ENCODE measurements at places on chromosomes 5 and 9.

GRCh38 chr9:119060629-119061385 is 308.4 kb downstream of the BRINP1 start:
- DNase-seq: no peak

DNA sequence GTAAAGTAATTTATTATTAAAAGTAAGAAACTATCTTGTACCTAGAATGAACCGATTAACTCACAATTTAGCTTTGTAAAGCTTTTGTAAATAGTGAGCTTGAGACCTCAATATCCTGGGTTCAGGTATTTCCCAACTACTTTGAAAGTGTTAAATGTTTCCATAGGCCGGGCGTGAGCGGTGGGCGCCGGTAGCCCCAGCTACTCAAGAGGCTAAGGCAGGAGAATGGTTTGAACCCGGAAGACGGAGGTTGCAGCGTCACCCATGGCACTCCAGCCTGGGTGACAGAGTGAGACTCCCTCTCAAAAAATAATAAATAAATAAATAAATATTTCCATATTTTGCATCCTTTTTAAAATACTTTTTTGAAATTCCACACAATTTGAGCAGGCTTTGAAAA is 1.5 kb upstream of the ANKH start:
- no peak for DNase-seq

- no peak for DNase-seq
These were observed 278.4 kb downstream of the RASEF start for GRCh38 chr9:82784589-82784988.

DNA sequence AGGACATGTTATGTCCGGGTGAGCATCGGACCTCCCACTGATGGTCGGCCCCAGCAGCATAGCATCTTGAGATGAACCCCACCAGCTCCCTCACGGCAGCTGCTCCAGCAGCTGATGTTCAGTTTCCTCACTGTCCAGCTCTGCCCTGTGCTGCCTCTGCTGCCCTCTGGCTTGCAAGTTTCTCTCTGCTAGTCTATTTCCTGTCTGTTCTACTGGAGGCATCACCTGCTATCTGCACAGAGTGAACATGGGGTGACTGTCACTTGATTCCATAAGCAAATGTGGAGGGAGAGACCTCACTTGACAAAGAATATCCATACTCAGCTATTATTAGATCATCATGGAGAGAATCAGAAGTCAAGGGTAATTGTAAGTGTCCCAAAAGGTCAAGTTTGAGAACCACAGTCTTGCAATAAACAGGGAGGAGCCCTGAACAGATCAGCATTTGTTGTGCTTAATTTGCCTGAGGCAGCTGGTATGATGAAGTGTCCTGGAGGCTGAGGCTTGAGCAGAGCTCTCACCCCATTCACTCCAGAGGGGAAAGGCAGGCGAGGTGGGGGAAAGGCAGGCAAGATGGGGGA is 702.8 kb downstream of the SEMA5A start:
- no peak for DNase-seq

DNA sequence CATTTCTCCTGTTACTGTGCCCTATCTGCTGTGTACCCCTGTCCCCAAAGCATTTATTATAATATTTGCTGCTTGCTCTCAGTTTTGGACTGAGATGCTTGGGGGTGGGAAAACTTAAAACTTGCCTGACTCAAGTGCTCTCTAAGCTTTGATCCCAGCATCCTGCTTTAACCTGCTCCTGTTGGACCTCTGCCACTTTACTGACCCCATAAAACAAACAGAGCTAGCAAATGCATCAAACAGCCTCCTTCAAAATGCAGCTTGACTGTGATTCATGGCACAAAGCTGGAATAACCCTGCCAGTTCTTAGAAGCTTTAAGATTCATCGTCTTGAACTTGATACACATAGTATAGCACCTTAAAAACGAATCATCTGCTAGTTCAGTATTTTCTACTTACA is 212.5 kb downstream of the DEPDC1B start:
- DNase-seq: no peak

DNA sequence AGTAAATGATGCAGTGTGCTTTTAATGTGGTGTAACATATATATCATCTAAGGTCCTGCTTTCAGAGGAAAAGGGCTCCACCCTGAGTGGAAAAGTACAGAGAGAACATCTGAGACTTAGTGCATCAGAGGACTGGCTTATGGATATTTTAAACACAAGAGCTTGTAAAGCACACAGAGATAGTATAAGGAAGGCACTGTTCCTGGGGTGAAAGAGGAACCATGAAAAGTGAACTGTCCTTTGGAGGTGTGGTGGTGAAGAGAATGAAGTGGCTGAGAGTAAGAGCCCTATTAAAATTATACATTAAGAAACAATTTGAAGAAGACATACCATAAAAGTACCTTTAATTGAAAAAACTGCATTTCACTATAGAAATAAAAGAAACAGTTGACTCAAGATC is 68.9 kb downstream of the CSF2 start:
- DNase-seq: no peak

DNA sequence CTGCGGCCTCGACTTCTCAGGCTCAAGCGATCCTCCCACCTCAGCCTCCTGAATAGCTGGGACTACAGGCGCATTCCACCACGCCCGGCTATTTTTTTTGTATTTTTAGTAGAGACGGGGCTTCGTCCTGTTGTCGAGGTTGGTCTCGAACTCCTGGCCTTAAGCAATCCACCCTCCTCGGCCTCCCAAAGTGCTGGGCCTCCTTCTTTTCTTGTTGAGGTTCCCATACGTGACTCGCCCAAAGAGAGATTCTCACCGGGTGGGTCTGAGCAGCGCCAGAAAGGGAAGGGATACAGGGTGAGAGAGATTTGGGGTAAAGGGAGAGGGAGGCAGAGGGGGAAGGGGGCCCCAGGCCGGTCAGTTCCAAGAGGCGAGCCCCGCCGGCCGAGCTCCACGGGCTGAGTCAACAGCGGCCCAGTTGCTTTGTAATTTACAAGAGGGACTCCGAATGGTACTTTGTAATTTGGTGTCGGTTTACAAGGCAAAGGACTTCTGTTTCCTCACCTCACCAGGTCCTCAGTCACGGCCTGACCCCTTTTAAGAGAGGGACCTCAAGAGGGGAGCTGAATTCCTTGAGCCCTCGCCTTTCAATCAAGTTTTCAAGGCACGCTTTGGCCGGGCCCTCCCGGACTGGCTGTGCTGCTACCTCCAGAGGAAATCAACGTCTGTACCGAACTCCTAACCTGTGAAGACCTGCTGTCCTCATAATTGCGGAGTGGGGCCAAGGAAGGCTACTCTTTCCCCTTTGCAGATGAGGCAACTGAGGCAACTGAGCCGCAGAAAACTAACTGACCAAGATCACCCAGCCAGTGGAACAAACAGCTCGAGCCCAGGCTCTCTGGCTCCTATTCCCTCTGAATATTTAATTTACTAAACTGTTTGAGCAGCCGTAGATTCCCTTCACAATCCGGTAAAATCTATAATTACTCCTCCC is 3.3 kb upstream of the DMRT2 start:
- no peak for DNase-seq

DNA sequence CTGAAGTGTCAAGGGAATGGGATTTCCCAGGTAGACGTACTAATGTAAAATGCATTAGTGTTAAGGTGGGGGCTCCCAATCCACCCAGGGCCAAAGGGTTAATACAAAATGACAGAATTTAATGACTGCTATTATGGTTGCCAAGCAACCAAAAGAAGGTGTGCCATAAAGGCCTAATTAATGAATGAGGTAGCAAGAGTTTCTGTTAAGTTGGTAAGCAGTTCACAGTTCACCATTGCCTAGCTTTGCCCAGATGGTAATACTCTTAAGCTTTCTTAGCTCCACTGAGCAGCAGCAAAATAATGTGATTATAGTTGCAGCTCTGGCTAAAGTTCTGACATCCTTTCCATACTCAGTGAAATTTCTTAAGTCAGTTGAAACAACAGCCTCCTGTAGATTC is 211.7 kb downstream of the DENND1A start:
- no peak for DNase-seq

DNA sequence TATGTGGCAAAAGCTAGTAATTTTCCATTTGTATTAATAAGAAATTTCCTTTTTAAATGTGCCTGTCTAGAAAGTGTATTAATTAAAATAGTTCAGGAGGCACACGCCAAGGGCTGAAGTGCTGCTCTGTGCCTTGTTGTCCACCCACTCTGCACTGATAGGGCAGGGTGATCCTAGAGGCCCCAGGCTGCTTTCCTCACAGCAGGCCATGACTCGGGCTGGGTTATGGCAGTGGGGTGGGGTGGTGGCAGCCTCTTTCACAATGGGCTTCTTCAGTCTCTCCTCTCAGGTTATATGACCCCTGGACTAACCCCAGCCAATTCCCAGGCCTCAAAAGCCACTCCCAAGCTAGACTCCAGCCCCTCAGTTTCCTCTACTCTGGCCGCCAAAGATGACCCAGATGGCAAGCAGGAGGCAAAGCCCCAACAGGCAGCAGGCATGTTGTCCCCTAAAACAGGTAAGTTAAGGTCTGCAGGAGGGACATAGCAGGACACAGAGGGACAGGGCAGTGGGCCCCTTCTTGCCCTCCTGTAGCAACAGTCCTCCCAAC is 19.5 kb downstream of the CD74 start:
- no peak for DNase-seq

DNA sequence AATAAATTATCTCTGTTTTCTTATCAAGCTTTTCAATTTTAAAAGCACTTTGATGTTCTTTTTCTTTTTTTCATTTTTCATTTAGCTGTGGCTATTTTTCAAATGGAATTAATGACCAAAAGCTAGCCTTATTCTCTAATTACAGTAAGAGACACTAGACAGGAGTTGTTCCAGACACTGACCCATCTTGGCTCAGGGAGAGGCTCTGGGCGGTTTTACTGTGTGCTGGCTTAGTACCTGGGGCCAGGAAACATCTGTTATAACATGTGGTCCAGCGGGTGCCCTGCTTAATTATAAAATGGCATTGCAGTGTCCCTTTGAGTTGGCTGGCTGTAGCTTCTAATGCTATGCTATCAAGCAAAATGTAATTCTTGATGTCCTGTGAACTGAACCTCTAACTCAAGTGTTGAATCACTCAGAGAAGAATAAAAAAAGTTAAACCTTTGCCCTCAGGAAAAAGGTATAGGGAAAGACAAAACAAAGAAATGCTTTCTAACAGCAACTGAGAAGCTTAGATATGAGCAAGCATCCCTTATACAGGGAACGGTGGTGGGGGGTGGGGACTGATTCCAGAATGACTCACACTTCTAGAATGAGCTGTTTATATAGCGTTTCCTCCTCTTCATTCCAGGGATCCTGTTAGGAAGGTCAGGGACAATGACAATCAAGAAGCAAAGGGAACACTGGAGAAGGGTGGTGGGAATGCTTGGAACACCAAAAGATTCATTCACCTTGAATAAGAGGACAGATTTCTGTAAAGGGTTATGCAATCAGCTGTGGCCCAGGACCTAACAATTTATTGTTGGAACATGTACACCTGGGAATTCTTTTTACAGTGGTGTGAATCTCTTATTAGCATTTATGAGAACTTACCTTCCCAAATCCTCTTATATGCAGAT is 58.7 kb upstream of the NFIB start:
- no peak for DNase-seq

- DNase-seq: no peak
These were observed 14.6 kb upstream of the CFAP95 start for GRCh38 chr9:69805962-69806515.

GRCh38 chr9:89532478-89532877 is 34.6 kb upstream of the SEMA4D start:
- no peak for DNase-seq

GRCh38 chr9:134379831-134380365 is 53.6 kb downstream of the RXRA start:
- DNase-seq: no peak

DNA sequence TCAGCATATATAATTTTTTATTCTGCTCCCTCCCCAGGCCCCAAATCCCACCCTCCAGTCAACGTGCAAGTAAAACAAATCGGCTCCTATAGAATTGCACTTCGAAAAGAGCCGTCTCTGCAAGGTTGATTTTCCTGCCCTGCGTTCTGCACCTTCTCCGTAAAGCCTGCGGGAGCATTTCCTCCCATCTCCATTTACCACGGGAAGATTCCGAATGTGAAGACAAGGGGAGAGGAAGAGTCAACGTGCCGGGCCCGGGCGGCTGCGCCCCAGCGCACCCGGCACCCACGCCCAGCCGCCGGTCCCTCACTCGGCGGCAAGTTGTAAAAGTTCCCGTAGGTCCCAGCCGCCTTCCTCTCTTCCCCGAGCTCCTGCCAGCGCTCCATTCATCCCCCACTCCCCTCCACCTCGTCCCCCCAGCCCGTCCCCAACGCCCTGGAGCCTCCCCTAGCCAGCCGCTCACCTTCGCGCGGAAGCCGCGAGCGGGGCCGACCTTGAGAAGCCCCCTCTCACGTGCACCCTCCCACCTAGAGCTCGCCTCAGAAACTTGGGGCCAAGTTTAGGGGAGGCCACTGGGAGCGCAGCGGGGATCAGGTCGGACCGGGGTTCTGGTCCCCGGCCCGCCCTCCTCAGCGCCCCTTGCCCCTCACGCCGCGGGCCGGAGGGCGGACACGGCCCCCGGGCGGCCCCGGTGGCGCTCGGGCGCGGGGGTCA is 431 bp downstream of the BNC2 start:
- no peak for DNase-seq

GRCh38 chr9:111910428-111910827 is 13.8 kb downstream of the UGCG start:
- no peak for DNase-seq

GRCh38 chr9:71144495-71144894 is 23.1 kb upstream of the TRPM3 start:
- DNase-seq: no peak

GRCh38 chr5:128480906-128481633 is 57.0 kb downstream of the FBN2 start:
- no peak for DNase-seq

DNA sequence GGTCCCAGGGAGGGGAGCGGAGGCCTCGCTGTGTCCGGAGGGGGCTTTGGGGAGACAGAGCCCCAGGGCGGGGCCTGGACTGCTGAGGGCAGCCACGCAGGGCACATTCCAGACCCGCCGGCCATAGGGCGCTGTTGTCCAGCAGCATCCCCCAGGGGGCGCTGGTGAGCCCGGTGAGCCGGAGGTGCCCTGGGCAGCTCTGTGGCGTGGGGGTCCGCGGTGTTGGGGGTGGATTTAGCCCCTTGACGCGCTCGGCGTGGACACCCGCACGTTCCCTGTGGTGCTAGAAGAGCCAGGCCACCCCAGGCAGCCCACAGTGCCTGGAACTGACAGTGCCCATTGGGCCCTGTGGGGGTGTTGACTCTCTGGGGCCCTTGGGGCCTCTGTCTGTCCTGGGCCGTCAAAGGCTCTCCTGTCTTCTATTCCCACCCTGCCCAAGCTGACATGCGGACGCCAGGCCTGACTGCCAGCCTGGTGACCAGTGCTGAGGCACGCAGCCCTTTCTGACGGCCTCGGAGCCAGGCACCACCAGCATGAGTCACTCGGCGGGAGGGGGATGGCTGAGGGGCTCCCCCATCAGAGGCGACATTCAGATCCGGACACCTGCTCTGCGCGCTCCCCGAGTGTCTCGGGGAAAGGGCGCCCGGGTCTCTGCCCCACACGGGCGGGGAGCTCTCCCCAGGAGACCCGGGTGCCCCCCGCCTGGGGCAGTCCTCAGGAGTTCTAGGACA is 23.9 kb downstream of the TPPP start:
- DNase-seq: no peak
